ENCODE measurements at places on chromosomes 3 and 15. TPM values are rescaled to one million over a fixed set of nuclear protein-coding genes. Genes with fewer than 3 reads are reported as not detected.

The FOXB1 gene
- 11.8 TPM for polyA plus RNA-seq

- DNase-seq, result no peak
Observed at GRCh38 chr15:68268405-68268804, 9.1 kb upstream of the FEM1B start.

DNA sequence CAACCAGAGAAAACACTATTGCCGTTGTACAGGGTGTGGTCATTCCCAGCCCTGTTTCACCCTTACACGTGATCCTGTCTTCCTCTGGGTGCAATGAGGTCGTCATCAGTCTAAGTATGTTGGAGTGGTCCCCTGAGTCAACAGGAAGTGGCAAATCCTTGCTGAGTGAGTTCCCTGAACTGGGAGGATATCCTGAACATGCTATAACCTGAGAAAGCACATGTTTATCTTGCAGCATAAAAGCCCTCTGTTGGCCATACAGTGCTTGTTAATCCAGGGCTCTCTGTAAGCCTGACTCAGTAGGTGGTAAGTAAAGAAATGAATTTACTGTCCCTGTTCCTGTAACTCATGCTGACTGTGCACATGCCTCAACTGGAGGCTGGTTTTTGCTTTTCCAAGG lies 477.8 kb upstream of the RGMA start:
- DNase-seq, result no peak

DNA sequence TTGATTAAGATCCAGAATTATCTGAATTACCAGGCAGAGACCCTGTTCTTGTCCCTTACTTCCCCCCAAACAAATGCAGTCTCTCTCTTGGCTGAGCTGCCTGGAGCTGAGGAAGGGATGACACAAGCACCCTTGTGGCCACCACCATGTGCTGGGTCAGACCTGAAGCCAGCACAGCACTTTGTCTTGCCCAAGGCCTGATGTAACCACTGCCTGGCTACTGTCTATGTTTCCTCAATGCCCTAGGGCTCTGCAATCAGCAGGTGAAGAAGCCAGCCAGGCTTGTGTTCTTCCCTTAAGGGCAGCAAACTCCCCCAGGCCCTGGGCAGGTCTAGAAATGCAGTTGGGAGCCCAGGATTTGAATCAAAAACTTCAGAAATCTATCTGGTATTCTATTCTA lies 15.8 kb upstream of the CASR start:
- DNase-seq, result no peak

All from spinal cord (tissue), 10 donors.